NCI-H2227 treated with DMSO at 0.1 percent for 48 hours (cell line): ENCODE measurements at places on chromosomes 16 and 17.

DNA sequence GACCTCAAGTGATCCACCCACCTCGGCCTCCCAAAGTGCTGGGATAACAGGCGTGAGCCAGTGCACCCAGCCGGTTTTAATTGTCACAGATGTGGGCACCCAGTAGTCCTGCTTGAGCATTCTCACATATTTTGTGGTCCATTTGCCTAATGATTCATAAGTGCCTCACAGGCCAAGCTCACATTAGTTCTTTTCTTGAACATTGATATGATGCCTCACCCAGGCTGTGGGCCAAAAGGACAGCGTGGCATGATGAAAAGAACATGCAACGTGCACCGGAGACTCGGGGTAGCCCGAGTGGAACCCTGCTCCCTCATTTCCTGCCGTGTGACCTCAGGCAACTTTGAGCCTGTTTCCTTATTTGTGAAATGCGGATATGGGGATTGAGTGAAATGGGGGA lies 181.9 kb downstream of the SNX29 start:
- DNase-seq = no peak

- no peak for DNase-seq
These were observed 8.7 kb downstream of the CYBC1 start for GRCh38 chr17:82441691-82442487.

DNA sequence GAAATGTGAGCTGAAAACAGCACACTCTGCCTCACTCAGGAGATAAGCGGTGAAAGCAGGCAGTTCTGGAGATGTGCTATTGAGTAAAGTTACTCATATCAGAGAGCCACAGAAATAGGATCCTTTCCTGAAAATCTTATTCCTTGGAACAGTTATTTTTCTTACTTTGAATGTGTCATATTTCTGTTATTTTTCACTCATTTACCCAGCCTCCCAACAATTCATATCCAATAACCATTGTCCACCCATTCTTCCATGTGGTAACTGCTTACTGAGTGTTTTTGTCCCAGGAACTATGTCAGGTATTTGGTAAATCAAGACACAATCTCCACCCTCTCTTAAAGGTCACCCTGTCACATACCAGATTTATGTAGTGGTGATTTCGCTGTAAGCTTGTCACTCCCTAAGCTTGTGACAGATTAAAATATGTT lies 144.9 kb downstream of the PARN start:
- no peak for DNase-seq

DNA sequence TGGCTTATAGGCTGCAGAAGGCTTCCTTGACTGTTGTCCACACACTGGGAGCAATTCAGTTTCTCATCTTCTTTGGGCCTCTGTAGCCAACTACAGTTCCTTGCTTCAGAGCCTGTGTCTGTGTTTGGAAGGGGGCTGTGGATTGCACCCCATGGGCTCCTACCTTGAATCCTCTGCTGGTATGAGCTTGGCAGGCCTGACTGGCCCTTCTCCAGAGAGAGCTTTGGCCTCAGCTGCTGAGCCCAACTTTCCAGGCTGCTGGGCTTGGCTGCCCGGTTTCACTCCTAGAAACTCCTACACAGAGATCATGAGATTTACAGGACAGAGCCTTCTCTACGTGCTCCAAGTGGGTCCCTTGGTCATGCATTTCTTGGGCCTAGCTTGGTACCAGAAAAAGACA lies 354.4 kb downstream of the SNX29 start:
- no peak for DNase-seq

DNA sequence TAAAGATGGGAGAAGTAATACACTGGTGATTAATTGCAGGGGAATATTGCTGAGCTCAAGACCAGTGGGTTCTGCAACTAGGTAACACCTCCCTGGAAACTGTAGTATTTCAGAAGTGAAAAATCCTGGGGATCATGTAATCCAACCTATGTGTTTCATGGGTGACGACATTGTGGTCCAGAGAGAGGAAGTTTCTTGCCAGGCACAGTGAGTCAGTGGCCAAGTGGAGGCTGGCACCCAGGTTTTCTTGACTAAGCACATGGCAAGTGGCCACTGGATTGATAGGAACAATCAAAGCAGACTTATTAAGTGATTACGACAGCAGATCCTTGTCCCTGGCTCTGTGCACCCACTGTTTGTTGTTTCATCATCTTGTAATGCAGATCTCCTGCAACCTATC lies 14.6 kb upstream of the CIITA start:
- no peak for DNase-seq

- DNase-seq = no peak
These were observed 223.6 kb upstream of the CIBAR2 start for GRCh38 chr16:85335584-85336491.

DNA sequence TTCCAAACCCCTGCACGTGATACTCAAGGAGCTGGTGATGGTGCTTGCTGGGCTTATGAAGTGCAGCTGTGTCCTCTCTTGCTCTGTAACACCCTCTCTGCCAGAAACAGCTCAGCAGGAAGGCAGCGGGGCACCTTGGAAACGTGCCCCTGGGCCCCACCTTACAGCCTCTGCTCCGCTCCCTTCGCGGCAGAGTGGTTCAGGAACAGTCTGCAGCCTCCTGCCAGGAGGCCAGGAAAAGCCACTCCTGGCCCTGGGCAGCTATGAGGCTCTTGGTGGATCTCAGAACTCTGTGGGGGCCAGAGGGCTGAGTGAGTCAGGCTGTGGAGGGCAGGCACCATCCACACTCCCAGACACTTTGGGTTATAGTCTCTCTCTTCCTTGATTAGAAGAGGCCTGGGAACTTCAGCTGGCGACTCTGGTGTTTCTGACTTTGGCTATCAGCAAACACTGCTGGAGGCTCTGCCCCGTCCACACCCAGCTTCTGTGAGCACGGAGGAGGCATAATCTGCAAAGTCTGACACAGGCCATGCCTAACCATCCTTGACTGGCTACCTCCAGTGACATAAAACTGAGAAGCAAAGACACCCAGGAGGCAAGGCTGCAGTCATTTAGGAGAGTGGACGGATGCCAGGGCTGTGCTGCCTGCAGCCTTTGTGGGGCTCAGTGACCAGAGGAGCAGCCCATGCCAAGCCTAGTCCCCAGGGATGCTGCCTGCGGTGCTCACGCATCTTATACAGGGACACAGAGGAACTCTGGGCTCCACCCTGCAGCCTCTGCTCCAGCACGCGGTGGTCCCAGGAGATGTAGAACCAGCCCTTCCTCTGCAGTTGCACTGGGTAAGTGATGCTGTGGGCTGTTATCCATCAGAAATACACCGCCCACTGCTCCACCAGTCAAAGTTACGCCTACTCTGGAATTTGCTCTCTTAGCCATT lies 65.3 kb downstream of the METRNL start:
- no peak for DNase-seq

DNA sequence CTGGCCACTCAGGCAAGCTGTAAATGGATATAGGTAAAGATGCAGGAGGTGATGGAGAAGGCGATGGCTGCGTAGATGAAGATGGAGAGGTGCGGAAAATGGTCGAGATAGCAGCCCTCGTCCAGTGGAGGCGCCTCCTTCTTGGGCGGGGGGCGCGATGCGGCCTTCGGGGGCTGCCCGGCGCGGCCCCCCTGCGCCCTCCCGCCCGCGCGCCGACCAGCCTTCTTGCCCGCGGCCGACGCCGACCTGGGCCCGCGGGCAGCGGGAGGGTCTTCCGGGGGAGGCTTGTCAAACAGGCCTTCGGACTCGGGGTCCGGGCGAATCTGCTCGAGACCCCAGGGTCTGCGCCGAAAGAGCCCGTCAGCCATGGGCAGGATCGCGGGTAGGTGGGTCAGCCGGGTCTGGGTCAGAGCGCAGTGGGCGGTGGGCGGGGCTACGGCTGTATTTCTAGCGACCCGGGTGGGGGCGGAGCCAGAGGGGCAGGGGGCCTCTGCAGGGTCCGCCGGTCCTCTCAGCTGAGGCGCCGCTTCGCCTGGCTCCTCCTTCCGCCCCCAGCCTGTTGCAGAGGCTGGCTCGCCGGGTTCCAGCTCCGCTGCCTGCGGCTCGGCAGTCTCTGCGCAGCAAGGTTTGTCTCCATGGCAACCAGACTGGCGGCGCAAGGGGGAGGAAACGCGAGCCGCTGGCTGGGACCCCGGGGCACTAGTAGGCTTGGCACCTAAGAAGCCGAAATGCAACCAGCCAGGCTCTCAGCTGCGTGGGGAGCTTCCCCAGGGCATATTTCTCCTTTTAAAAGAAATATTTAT lies 14.4 kb downstream of the MIS12 start:
- DNase-seq = peak; percentile 87

GRCh38 chr16:8847623-8848022 lies 21.2 kb downstream of the CARHSP1 start:
- no peak for DNase-seq

GRCh38 chr16:31108794-31109558 lies 790 bp downstream of the BCKDK start:
- DNase-seq = no peak

- no peak for DNase-seq
These were observed 44.5 kb upstream of the CNTNAP4 start for GRCh38 chr16:76232704-76233103.

DNA sequence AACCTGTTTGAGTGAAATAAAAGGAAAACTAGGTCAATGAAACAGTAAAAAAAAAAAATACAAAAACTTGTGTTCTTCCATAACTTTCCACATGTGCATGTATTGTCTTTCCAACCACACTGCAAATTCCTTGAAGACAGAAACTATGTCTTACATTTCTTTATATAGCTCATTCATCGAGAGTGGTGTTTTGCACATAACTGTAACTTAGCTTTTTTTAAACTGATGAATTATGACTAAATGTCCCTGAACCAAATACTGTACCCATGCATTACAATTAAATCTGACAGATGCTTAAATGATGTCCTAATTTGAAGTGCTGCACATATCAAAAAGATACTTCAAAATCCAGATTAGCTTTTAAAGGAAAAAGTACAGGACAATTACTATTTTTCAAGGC lies 50.1 kb downstream of the BRIP1 start:
- DNase-seq = no peak
